ENCODE measurements at places on chromosomes 3 and 15.

GRCh38 chr15:70435872-70436271 lies 327.5 kb downstream of the UACA start:
- DNase-seq, result no peak

- no peak for DNase-seq
These were observed 150.7 kb downstream of the SST start for GRCh38 chr3:187519428-187519890.

GRCh38 chr15:55254916-55255679 lies 34.5 kb downstream of the RAB27A start:
- DNase-seq, result no peak

- DNase-seq, result no peak
These were observed 352.0 kb downstream of the GAP43 start for GRCh38 chr3:115975353-115975752.

DNA sequence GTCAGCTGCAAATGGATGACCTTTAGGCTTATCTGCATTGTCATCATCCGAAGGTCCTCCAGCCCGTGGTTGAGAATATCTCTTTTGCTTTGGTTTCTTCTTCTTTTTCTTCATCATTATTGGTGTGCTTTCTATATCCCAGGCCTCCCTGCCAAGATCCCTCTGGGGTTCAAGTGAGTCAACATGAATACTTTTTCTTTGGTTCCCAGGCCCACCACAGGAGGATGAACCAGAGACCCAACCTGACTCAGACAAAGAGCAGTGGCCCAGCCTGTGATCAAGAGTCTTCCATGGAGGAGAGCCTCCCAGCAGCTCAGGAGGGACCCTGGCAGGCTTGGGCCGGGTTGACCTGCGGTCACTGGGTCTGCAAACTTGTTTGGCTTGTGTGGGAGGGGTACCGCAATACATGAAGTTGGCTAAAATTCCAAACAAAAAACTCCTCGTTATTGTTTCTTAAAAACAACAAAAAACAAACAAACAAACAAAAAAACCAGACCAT lies 104.2 kb downstream of the MAP4 start:
- no peak for DNase-seq

DNA sequence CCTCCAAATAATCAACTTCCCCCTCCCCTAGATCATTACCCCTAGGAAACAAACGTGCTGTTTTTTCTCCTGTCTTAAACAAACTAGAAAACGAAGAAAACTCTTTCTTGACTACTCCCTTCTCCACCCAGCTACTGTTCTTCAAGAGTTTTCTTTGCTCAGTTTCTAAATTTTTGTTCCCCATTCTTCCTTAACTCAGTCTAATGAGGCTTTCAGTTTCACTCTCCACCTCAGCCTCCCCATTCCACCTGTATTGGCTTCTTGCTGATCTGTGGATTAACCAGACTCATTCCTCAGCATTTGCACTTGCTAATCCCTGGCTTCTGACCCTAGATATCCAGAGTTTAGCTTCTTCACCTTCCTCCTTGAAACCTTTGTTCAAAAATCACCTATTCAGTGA lies 26.8 kb downstream of the SERPINI1 start:
- DNase-seq, result no peak

DNA sequence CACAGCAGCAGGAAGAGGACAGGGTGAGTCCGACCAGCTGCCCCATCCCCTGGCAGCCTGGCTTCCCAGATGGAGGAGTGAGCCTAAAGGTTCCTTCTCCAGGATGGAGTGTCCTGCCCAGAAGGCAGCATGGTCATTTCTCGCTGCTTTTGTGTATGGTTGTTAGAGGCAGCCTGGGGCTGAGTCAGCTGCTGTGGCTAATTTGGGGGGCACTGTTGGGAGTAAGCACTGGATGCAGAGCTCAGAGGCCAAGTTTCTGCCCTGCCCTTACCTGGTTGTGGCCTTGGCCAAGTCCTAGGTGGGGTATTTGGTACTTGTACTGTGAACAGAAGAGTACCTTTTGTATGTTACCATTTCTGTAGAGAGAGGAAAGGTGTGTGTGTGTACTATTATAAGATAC lies 78.6 kb downstream of the ADAMTS7 start:
- DNase-seq, result no peak

DNA sequence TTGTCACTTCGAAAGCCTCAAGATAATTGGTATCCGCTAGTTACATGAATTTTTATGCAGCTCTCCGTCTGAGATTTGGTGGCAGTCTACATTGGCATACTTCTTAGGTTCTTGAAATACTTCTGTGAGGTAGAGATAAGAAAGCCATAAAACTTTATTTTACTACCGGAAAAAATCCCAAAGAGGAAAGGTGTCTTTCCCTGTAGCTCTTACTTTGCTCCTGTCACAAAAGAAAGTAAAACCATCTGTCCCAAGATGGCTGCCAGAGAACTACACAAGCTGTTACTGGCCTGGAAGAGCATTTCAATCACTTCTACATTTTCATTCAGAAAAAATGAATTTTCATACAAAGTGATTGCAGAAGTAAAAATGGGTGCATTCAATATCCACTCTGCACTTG lies 214.8 kb upstream of the ST8SIA2 start:
- DNase-seq, result no peak

- no peak for DNase-seq
These were observed 606.6 kb downstream of the RBMS3 start for GRCh38 chr3:29887451-29887850.

- DNase-seq, result no peak
These were observed 631.7 kb upstream of the CCDC54 start for GRCh38 chr3:106745344-106746168.
